Gastroesophageal sphincter (tissue), 4 donors: ENCODE measurements at places on chromosomes 2 and 18. TPM values are rescaled to one million over a fixed set of nuclear protein-coding genes. Genes with fewer than 3 reads are reported as not detected.

Gene MEP1B
- not detected for total RNA-seq

- ATAC-seq, result no peak
Observed at GRCh38 chr2:25082002-25082622, 40.2 kb downstream of the EFR3B start.

DNA sequence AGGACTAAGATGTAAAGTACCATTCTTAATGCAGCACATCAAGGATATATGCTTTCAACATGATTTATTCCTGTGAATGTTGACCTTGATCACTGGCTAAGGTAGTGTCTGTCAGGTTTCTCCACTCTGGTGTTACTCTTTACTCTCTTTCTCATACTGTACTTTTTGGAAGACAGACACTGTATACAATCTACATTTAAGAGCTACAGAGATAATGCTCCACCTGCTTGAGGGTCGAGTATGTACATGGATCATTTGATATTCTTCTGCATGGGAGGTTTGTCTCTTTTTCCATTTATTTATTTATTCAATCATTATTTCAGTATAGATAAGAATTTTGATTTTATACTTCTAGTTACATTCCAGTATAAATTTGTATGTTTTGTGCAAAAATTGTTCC is 199.5 kb upstream of the RGPD4 start:
- no peak for ATAC-seq

Gene TPO
- 12.5 TPM for total RNA-seq
